Fibroblast of lung (primary cell): ENCODE measurements at places on chromosomes 11 and 22. TPM values are rescaled to one million over a fixed set of nuclear protein-coding genes. Genes with fewer than 3 reads are reported as not detected.

DNA sequence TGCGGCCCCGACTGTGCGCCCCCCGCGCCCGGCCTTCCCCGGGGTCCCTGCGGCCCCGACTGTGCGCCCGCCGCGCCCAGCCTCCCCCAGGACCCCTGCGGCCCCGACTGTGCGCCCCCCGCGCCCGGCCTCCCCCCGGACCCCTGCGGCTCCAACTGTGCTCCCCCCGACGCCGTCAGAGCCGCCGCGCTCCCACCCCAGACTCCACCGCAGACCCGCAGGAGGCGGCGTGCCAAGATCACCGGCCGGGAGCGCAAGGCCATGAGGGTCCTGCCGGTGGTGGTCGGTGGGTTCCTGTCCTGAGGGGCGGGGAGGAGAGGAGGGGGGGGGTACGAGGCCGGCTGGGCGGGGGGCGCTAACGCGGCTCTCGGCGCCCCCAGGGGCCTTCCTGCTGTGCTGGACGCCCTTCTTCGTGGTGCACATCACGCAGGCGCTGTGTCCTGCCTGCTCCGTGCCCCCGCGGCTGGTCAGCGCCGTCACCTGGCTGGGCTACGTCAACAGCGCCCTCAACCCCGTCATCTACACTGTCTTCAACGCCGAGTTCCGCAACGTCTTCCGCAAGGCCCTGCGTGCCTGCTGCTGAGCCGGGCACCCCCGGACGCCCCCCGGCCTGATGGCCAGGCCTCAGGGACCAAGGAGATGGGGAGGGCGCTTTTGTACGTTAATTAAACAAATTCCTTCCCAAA lies 3.1 kb downstream of the DRD4 start:
- DNase-seq = no peak

DNA sequence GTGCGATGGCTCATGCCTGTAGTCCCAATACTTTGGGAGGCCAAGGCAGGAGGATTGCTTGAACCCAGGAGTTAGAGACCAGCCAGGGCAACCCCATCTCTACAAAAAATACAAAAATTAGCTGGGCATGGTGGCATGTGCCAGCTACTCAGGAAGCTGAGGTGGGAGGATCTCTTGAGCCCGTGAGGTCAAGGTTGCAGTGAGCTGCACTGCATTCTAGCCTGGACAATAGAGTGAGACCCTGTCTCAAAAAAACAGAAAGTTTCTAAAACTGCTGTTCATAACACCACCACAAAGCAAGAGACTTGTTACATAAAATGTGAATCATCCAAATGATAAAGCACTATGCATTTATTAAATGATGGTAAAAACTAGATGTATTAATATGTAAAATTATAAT lies 40.2 kb upstream of the CCDC34 start:
- no peak for DNase-seq

Gene DGCR6
- 0.56 and 0.77 TPM in 2 replicates for polyA plus RNA-seq

Gene BIK
- polyA plus RNA-seq = not detected in 2 replicates

- DNase-seq = no peak
Observed at GRCh38 chr11:45816614-45817013, 11.7 kb downstream of the SLC35C1 start.

Gene IFITM10
- 0.05 and 0.15 TPM in 2 replicates for polyA plus RNA-seq

DNA sequence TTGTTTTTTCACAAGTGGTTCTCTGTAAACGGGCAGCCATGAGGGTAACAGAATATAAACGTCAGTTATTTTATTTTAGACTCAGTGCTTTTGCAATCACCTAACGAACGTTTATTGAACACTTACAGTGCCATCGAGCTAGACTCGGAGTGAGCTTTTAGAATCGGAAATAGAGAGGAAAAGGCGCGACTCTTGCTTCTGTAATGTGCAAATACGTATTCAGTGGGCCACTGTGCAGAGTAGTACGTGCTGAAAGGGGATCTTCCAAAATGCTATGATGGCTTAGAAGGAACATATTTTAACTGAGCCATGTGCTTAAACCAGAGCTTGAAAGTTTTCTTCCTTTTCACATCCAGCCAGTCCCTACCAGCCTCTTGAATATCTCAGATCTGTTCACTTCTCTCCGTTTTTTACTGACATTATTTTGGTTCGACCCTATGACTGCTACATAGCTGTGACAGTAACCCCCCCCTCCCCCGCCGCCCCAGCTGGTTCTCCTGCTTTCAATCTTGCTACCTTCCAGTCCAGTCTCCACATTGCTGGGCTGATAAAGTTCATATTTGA lies 468 bp downstream of the DDIAS start:
- no peak for DNase-seq

Gene PRG3
- polyA plus RNA-seq = not detected in 2 replicates

DNA sequence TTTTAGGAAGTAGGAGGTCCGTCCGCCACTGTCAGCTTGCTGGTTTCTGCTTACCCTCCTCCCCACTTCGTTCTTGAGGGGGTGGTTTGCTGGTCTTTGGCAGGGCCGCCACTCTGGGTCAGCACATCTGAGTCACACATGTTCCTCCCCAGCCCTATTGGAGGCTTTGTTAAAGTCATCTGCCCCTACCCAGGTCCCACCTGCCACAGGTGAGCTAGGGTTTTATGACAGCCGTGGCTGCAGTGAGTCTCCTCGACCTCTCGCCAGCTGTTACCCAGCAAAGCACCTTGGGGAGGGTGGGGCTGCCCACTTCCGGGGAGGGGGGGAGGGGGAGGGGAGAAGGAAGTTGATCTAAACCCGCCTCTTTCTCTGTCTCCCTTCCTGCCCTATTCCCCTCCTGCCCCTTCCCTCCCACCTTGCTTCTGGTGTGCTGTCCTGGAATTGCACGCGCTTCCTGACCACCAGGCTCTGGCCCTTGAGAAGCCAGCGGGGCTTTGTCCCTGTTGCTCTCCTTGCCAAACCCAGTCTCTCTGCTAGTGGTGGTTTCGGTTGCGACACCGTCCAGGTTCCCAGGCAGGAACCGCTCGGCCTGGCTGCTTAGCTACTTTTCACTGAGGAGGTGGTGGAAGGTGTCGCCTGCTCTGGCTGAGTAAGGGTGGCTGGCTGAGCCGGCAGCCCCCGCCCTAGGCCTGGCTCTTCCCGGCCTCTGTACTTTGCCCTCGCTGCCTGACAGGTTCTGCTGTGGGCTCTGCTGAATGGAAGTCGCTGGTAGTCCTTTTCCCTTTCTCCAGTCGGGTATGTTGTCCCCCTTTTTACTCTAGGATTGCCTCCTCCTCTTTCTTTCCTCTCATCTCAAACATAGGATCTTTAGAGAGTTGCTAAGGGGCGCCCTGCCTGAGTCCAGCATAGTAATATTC lies 28.5 kb downstream of the RCOR2 start:
- peak; percentile 38 for DNase-seq

Gene CHADL
- polyA plus RNA-seq = 0.10 and 0.14 TPM in 2 replicates

DNA sequence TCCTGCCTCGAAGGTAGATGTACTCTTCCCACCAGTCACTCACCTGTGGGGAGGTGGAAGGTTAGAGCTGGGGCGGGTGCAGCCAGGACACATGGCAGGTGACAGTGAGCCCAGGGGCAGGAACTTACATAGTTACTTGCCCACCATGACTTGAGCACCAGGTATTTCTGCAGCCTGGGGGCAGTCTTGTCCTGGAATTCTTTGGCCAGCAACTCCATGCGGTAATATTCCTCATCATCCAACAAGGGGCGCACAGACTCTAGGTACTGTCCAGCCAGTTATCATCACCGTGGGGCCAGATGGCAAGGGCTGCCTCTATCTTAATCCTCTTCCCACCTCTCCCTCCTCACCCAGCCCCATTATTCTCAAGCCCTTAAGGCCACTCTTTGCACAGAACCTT lies 2.2 kb downstream of the CPT1B start:
- peak; percentile 56 for DNase-seq
